ENCODE measurements at places on chromosomes 11 and 22. TPM values are rescaled to one million over a fixed set of nuclear protein-coding genes. Genes with fewer than 3 reads are reported as not detected.
A peak's percentile ranks its signal among the peaks of the same experiment; 100 is the strongest.

DNA sequence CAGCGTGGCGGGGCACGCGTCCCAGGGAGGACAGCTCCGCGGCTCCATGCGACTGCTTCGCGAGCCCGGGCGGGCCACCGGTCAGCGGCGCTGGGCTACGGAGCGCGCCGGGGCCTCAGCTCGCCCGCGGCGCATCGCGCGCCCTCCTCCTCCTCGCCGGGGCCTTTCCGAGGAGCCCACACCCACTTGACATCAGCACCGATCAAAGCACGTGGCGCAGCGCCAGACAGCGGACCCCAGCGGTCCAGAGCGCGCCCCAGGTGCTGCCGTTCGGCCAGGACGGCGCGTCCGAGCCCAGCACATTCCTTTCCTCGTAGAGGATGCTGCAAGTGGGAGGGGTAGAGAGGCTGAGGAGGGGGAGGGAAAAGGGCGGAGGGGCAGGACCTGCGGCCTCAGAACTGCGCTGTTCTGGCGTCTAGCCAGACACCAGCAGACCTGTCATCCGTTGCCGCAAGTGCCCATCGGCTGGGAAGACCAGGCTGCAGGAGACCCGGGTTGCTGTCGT is 88.6 kb downstream of the PLEKHA7 start:
- peak; percentile 40 for DNase-seq

DNA sequence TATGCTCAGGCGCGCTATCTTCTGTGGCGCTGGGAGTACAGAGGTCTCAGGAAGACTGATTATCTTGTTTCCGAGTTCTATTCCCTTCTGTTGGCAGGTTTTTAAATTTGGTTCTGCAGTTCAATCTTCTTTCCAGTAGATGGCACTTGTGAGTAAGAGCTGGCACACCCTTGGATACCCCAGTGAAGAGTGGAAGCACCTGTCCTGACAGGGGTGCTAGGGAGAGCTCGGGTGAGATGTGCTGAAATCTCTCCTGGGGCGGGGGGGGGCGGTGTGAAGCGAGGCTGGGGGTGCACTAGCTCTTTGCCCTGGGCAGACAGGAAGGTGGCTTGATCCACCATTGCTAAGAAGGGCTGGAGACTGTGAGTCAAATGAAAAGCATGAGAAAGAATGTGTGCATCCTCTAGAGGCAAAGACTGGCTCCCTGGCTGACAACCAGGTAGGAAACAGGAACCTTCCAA is 679.9 kb upstream of the CCDC179 start:
- DNase-seq, result peak; percentile 22

DNA sequence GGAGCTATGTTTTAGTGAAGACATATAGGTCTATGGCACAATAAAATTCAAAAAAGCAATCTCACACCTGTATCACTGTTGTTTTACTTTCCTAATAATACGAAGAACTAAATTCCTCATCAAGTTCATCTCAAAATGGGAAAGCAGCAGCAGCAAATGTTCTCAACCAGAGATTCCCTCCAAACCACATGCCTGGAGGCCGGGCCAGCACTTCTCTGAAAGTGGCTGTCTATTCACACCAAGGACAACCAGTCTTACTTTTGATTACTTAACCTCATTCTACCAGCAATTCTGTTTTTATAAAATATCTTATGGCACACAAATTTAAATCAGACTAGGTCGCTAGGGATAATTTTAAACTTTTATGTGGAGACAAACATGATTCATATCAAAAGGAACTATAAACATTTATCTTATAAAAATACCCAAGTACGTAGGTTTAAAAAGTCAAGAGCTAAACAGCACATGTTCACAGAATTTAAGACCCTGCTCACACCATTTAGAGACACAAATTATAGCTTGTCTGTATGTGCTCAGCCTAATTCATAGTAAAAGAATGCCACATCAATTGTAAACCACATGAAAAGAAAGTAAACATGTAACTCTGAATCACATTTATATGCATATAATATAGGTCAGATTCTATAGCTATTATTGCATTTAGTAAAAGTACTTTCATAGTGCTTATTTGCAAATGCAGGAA is 46.1 kb downstream of the RRAS2 start:
- DNase-seq, result no peak

GRCh38 chr11:105829084-105829483 is 193.0 kb downstream of the MSANTD4 start:
- no peak for DNase-seq

- no peak for DNase-seq
Observed at GRCh38 chr22:41123151-41123550, 30.8 kb downstream of the EP300 start.

DNA sequence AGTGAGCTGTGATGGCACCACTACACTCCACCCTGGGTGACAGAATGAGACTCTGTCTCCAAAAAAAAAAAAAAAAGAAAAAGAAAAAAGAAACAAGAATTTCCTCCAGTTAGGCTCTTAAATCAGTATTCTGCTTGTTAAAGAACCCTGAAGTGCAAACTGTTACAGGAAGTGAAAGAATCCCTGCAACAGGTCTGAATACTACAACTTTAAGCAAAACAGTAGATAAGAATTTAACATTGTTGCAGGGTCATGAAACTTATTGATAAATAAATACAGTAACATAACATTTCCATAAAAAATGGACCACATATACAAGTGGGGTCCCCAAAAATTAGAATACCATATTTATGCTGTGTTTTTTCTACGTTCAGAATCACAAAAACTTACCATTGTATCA is 35.8 kb downstream of the FCHSD2 start:
- DNase-seq, result no peak

DNA sequence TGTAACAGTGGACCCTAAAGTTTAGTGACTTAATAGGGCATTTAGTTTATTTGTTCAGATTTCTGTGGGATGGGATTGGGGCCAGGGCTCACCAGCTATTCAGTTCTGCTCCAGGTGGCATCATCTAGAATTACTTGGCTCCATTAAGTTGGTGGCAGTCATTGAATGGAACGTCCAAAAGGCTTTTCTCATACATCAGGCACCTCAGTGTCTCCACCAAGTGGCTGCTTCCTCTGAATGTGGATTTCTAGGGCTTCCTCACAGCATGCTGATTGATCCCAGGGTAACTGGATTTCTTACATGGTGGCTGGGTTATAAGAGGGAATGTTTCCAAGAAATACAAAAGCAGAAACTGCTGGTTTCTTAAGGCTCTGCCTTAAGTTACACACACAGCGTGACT is 34.7 kb downstream of the USP47 start:
- DNase-seq, result no peak

DNA sequence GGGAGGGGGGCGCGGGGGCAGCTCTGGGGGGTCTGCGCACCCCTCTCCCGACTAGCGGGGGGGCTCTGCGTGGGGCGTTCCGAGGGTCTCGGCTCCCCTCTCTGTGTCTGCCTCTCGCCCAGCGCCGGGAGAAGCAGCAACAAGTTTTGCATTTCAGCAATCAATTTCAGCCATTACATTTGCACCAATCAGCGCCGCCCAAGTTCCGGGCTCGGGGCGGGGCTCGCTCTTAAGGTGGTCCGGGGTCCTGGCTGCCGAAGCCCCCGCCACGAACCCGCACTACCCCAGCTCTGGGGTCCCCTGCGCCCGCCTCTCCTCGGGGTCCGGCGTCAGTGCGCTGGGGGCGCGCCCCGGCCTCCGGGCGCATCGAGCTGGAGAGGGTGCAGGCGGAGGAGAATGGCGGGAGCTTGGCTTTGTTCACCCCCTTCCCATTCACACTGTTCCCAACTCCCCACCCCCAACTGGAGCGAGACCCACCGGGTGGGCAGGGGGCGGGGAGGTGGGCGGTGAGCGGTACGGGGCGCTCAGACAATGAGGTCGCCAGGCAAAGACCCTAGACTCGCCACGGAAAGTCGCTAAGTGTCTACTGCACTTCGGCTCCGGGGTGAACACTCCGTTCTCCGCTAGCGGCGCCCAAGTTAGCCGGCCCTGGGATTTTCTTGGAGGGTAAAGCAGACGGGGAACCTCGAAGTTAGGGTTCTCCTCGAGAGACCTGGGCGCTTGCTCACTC is at the start of gene MN1:
Gene MN1 (minus strand): TSS at position 141 of the 730 bp plus-strand sequence. CDS start 1,213 bp downstream, outside the sequence.
- peak; percentile 44 for DNase-seq

GRCh38 chr11:124075841-124076651 is 34.9 kb upstream of the OR10G7 start:
- no peak for DNase-seq

GRCh38 chr11:126997196-126997595 is 3.4 kb downstream of the KIRREL3 start:
- DNase-seq, result no peak

- no peak for DNase-seq
Observed at GRCh38 chr22:30574095-30574981, at the start of gene GAL3ST1. Gene GAL3ST1 (minus strand): TSS chr22:30574665. CDS start chr22:30557392, 17,273 bp downstream.

- peak; percentile 92 for DNase-seq
Observed at GRCh38 chr11:73980001-73980961, 2.4 kb downstream of the UCP2 start.

- no peak for DNase-seq
Observed at GRCh38 chr11:102489186-102490145, 36.9 kb upstream of the TMEM123 start.

DEFB131B gene
- total RNA-seq, result not detected

TREH gene
- total RNA-seq, result not detected

PARVB gene
- 39.4 TPM for total RNA-seq

APOL5 gene
- total RNA-seq, result not detected

TECTA gene
- 0.21 TPM for total RNA-seq

NECTIN1 gene
- 0.34 TPM for total RNA-seq

PPP6R2 gene
- 62.1 TPM for total RNA-seq

NARS2 gene
- total RNA-seq, result 18.5 TPM

PAMR1 gene
- not detected for total RNA-seq
